Renal cortical epithelial cell (primary cell): ENCODE measurements at places on chromosomes 2 and 18. TPM values are rescaled to one million over a fixed set of nuclear protein-coding genes. Genes with fewer than 3 reads are reported as not detected.

DNA sequence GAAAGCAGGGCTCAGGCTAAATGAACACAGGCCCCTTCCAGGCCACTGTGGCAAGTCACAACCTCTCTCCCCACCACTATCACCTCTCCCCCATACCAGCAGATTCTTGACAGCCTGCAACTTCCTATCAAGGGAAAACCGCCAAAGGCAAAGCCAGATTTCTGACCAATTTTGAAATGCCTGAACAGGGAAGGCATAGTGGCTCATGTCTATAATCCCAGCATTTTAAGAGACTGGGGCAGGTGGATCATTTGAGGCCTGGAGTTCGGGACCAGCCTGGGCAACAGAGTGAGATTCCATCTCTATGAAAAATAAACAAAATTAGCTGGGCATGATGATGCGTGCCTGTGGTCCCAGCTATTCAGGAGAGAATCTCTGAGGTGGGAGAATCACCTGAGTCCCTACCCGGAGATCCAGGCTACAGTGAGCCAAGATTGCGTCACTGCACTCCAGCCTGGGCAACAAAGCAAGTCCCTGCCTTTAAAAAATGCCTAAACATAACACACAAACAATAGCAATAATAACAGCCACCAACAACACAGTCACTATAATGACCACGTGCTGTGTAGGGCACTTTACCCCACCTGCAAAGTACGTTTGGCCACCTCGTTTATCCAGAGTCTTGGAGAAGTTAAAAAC is 75.5 kb upstream of the GLI2 start:
- DNase-seq = no peak

INHBB gene
- 0.52 and 3.0 TPM in 2 replicates for total RNA-seq

- no peak for DNase-seq
Measured at GRCh38 chr18:74492259-74492658, 3.9 kb upstream of the CNDP2 start.

DNA sequence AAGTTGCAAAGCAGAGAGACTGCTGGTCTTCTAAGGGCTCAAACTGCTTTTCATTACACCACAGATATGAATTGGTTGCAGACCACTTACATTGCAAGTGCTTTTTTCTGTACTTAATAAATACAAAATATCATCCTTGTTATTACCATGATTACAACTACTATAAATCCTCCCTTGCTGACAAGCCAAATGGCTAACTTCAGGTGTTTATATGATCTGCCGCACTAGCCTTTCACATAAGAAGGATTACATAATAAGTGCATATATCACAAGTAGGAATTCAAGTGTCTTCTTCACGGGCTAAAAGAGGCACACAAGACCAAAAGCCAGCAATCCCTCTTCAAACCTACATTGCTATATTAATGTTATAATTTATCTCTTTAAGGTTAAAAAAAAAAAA is 373.0 kb downstream of the ZEB2 start:
- no peak for DNase-seq

GRCh38 chr2:12014088-12014960 is 267.9 kb downstream of the LPIN1 start:
- DNase-seq = no peak

- DNase-seq = no peak
Measured at GRCh38 chr18:79520478-79521390, 125.0 kb downstream of the NFATC1 start.

DNA sequence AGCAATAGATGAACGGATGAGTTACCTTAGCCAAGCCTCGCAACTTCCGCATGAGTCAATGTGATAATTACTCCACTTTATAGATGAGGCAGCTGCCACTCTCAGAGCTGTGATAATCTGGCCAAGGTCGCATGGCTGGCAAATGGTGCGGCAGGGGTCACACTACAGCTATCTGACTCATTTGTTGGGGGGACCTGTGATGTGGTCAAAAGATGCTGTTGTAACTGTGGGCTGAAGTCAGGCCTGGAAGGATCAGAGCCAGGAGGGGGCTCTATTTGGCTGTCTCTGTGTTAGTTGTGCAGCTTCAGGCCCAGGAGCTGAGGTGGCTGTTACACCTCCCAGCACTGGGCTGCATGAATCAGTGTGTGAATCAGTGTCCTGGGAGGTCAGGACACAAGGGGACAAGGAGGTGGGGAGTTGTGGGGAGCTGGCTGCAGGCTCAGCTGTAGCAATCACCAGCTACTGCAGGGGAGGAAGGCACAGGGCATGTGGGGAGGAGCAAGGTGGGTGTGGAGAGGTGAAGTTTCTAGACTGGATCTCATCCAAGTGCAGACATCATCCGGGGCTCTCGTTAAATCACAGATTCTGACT is 33.1 kb downstream of the NGEF start:
- DNase-seq = peak; percentile 91

GRCh38 chr18:58847383-58848071 is 17.1 kb upstream of the ZNF532 start:
- no peak for DNase-seq

DNA sequence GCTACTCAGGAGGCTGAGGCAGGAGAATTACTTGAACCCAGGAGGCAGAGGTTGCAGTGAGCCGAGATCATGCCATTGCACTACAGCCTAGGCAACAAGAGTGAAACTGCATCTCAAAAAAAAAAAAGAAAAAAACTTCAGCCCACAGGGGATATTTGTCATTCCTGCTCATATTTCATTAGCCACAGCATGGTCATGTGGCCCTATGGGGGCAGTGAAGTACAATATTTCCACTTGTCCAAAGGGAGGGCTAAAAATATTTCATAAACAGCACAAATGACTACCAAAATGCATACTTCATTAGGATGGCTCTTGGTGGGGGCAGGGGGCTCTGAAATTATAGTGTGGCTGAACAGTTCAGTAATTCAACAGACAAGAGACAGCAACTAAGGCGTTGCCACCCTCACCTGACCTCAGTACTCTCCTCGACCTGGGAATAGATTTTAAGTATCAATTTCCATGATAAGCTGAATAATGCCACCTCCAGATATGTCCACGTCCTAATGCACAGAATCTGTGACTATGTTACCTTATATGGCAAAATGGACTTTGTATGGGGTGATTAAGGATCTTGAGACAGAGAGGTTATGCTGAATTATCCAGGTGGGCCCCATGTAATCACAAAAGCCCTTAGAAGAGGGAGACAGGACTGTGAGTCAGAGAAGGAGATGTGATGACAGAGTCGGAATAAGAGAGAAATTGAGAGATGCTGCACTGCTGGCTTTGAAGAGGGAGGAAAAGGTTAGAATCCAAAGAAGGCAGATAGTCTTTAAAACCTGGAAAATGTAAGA is 158.2 kb upstream of the CRIM1 start:
- no peak for DNase-seq
